ENCODE measurements at places on chromosomes 11 and 22.

DNA sequence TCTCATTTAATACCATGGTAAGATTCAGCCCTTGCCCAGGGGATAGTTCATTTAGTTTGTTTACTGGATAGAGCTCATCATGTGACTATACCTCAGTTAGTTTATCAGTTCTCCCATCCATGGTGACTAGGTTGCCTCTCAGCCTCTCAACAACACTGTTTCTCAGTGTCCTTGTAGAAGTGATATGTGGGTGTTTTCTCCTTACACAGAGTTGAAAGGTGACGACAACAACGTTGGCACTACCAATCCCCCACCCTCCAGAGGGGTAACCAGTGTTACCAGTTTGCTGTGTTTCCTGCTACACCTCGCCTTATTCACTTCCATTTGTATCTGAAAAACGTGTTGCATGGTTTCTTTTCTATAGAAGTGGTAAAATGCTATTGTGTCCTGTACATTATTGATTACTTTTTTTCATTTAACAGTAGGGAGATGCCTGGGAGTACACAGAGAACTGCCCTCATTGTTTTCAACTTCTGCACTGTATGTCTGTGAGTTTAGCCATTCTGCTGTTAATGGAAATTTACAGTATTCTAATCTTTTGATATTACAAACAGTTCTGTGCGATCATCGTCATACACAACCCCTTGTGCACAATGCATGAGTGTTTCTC is 11.6 kb downstream of the NEAT1 start:
- no peak for DNase-seq

GRCh38 chr11:33063326-33063881 is 24.0 kb downstream of the TCP11L1 start:
- DNase-seq, result peak; percentile 25

- no peak for DNase-seq
Measured at GRCh38 chr11:59728913-59729312, 15.3 kb upstream of the OR10V1 start.

DNA sequence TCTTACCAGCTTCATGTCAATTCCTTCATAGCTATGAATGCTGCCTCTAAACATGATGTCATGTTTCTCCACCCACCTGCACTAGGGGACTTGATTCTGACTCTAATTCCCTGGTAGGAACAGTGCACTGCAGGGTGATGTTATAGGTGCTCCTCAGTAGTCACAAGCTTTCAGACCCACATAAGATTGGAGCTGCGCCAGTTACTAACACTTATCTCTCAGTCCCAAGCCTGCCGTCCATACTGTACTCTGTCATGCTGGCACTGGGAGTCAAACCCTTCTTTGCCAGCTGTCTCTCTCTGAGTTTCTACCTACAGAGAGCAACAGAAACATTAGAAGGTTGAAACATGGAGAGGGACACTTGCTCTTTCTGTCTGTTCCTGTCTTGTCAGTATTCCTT is 5.5 kb downstream of the OR56A1 start:
- no peak for DNase-seq

- DNase-seq, result no peak
Measured at GRCh38 chr11:70519117-70519516, 120.8 kb downstream of the CTTN start.

DNA sequence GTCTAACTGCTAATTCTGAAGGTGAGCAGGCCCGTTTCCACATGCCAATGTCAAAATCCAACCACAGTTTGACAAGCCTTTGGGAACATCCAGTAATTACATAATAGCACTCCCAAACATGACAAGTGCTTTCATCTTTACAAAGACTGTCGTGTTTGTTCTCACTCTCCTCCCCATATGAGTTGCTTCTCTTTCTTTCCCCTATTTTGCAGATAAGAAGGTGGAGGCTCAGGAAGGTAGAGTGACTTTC is 55.9 kb upstream of the CD44 start:
- no peak for DNase-seq

Data from AG20443 (cell line).